ENCODE measurements at places on chromosomes 6 and 20.

DNA sequence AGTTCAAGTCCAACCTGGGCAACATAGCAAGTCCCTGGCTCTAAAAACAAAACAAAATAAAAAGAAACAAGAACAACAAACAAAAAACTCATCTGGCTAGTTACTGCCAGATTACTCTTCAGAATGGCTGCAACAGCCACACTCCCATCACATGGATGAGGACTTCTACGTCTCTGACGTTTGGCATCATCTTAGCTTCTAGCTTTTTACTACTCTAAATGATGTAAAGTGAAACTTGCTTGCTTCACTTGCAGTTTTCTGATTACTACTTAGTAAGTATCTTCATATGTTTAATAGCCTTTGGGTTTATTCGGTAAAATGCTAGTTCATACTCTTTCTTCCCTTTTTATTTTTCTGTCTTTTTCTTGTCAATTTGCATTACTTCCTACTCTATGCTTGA, 161.1 kb upstream of the CARMIL1 start:
- no peak for DNase-seq

DNA sequence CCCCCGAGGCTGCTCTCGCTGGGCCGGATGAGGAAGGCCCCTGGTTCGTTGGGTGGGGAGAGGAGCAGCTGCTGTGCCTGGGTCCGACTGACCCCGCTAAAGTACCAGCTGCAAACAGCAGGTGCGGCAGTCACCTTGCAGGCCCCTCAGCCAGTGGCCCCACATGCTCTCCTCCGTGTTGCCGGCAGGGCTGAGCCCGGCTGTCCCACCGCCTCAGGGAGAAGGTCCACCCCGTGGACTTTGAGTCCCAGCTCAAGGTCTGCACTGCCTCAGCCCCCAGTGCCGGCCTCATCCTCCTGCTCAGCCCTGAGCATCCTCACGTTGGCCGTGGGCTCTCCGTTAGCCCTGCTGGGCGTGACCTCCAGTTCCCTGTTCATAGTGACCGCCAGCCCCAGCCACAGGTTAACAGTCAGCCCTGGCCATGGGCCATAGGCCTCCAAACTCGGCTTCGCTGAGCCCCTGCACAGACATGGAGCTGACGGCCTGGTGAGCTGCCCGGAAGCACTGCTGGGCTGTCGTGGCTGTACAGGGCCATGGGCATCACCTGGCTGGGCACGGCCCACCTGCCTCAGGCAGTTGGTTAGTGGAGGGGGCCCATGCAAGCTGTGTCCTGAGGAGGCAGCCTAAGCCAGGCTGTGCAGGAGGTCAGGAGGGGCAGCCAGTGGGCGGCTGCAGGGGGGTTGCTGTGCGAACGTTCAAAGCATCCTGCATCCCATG, 3.1 kb downstream of the SRMS start:
- no peak for DNase-seq

DNA sequence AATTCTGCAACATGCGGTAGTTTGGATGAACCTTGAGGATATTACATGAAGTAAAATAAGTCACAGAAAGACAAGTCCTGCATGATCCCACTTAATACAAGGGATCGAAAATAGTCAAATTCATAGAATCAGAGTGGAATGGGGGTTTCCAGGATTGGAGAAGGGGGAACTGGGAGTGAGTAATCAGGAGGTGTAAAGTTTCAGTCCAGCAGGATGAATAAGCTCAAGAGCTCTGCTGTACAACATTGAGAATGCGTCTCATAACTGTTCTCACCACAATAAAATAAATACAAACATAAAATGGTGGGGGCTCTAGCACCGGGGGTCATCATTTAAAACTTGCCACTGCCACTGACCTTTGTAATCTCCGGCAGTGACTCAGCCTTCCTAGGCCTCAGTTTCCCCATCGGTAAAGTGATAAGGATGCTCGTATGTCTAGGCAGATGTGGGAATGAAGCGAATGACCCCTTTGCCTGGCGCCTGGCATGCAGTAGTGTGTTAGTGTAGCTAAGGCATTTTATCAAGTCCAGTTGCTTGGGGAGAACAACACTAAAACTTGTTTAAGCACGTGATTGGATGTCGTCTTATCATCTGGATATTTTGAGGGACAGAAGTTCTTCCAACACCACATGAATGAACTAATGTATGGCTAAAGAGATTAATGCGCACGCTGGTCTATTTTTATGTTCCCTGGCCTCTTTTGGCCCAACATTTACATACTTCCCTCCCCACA, 421.1 kb downstream of the QKI start:
- no peak for DNase-seq

DNA sequence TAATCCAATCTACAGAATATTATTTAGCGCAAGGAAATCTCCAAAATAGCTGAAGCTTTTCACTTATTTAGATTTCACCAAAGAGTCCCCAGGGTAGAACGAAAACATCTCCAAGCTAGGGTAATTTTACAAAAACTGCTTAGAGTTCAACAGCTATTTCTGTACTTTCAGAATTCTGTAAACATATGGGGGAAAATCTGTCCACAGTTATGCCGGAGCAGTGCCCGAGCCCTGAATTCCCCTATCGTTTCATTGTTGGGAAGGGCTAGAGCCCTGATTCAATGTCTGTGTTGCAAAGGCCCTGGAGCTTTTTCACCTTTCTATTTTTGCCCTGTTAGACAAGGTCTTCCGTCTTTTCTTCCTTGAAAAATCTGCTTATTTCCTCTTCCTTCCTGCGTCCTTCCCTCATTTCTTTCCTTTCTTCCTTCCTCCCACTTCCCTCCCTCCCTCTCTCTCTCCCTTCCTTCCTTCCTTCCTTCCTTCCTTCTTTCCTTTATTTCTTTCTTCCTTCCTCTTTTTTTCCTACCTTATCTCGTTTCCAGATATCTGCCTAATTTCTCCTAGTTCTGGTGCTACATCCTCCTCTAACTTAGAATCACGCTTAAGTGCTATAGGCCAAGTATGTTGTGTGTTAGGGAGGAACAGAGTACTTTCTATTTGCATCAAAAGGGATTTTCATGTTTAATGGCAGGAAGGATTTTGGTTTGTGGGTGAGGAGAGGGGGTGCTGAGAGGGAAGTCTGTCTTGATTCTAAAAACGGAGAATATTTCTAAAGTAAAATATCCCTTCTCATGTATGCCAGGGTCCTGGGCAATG, 122.5 kb upstream of the BMP2 start:
- no peak for DNase-seq

DNA sequence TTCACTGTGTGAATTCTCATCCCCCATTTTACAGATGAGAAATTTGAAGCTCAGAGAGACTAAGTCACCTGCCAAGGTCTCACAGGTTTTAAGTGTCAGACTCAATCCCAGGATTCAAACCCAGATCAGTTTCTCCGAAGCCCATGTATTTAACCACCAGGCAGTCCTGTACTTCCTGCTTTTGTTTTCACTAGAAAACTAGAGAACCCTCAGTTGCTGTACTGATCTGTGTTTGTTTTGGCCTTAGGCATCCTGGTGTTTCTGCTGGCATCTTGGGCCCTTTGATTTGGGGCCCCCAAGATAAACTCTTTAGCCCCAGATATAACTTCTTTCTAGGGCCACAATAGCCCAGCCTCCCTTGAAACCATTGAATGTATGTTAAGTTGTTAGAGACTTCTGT, 36.5 kb downstream of the PPP1R16B start:
- DNase-seq, result no peak

GRCh38 chr6:105769987-105770386, 316.1 kb upstream of the PRDM1 start:
- DNase-seq, result no peak

- peak; percentile 30 for DNase-seq
Measured at GRCh38 chr6:150992703-150993102, 127.2 kb downstream of the MTHFD1L start.

DNA sequence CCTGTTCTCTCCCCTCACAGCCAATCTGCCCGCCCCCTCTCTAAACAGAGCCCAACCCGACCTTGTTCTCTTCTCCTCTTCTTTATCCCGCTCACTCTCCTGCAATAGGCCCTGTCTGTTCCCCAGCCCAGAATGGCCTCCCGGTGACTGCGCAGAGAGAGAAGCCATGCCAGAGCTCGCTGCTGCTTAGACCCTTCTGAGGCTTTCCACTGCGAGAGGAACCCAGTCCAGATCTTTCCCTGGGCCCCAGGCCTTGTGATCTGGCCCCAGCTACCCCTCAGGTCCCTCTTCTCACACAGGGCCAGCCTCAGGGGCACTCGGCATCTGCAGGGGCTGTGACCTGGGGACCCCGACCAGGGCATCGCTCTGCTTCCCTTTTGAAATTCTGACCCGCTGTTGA, 58.1 kb downstream of the TMEM242 start:
- no peak for DNase-seq

- peak; percentile 32 for DNase-seq
Measured at GRCh38 chr20:62155428-62156253, 12.1 kb downstream of the SS18L1 start.

GRCh38 chr6:166488076-166488685, 98.3 kb downstream of the RAMACL start:
- no peak for DNase-seq

GRCh38 chr6:30113003-30113759, at the start of gene TRIM31:
TRIM31 (minus strand) TSS chr6:30113090; CDS start chr6:30112805, 285 bp downstream.
- no peak for DNase-seq

GRCh38 chr6:161618831-161619454, 345.1 kb upstream of the AGPAT4 start:
- peak; percentile 71 for DNase-seq

DNA sequence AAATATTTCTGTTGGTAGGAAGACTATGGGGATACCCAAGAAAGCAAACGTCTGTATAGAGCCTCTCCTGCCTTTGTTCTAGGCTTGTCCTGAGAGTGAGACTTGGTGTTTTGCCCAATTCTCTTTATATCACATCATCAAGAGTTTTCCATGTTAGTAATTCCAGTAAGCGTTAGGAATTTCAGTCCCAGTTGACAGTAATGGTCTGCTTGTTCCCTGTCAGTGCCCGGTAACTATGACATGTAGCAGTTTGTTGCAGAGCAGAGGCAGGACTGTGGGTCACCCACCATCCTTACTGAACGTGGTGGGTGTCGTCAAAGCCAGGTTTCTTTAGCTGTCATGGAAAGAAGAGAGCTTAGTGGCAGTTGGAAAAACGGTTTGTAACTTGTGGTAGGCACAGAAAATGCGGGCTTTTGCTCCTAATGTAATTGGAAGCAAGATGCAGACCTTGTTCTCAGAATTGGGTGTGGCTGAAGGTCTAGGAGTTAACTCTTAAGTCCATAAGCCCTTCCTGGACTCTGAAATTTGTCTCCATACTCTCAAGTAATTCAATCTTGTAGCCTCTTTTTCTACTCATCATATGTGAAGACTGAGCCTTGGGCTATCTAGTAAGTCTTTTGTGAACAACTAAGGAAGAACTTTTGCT, 188.8 kb downstream of the TMEM242 start:
- no peak for DNase-seq

DNA sequence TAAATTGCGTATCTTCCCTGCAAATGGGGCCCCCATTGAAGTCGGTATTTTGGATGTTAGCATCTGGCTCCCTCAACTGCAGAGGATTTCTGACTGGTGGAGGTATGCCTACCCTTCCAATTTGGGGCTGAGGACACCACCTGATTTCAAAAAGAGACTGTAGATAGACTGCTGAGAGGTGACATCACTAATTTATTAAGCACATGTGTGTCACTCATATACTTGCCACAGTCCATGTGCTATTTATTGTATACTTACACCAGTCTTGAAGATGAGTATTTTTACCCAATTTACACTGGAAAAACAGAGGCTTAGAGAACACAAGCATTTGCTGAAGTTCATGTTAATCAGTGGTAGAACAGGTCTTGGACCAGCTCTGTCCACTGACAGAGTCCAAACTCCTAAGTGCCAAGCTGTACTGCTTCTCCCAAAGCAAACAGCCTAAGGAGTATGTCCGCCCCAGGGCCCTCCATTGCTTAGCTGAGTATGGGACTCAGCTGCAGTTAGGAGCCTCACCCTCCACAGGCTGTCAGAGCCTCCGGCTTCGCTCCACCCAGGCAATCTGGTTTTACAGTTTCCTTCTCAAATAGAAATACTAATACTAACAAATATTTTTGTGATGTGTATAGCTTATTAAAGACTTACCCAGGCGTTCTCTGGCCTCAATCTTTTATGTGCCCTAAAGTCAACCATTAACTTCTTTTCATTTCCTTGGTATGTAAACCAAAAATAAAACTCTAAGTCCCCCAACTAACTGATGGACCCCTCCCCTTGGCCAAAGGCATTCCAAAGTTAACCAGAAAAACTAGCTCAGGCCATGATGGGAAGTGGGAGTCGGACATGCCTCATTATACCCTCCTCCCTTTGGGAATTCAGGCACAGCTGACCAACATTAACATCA, 17.5 kb downstream of the RIN2 start:
- no peak for DNase-seq

DNA sequence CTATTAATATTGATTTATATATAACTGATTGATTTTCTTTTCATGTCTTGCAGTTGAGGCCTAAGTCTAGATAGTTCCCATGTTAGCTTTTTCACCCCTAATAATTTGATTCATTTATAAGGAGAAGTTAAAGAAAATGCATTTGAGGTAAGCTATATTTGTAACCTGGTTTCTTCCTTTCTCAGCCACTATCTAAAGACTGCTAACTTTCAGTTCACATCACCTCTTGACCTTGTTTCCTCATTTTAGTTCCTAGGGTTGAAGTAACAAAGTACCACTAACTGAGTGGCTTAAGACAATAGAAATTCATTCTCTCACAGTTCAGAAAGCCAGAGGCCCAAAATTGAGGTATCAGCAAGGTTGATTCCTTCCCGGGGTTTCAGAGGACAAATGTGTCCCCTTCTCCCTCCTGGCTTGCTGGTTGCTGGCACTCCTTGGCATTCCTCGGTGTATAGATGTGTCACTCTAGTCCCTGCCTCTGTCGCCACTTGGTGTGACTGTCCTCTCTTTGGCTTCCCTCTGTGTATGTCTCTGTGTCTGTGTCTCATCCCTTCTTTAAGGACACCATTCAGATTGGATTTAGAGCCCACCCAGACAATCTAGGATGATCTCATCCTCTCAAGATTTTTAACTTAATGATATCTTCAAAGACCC, 55.9 kb upstream of the C20orf144 start:
- no peak for DNase-seq

DNA sequence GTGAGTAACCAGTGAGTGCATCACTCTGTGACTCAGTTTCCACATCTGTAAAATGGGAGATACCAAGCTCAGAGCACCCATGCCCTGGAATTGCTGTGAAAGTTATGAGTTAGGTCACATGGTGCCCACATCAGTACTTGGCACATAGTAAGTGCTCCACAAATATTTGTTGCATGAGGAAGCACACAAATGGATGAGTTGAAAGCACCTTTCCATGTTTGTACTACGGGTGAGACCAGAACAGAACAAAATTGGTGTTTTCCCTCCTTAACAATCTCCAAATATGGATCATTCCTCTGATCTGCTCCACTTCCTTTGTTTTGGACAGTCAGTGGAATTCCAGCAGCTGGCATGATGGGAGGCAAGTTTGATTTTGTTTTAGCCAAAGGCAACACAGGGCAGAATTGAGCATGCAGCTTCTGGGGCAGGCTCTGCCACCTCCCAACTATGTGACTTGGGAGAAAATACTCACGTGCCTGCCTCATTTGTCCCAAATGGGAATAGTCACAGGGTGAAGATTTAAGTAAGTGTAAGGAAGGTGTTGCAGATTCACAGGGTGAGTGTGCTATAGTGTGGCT, 503.7 kb upstream of the SULF2 start:
- DNase-seq, result no peak

GRCh38 chr6:138844192-138844591, 48.3 kb downstream of the ECT2L start:
- peak; percentile 38 for DNase-seq

GRCh38 chr6:163232015-163232523, 182.4 kb upstream of the QKI start:
- DNase-seq, result no peak

Measured in GM23338 (cell line).